ENCODE measurements at places on chromosomes 11 and 22.

- DNase-seq, result no peak
These were observed 508.7 kb upstream of the TENM4 start for GRCh38 chr11:79949574-79949973.

DNA sequence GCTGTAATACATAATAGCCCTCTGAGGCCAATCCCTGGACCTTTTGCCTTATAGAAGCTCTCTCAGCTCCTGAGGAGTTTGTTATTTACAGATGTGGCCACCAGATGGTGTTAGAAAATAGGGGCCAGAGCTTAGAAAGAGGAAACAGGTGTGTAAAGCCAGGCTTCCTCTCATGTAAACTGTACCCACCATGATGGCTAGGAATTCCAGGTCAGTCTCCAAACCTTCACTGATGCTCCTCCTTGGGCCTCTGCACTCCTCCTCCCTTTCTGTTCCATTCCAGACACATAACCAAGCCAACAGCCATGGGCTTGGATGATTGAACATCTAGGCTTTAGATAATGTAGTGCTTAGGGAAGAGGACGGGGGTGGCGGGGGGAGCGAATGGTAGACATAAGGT, 39.7 kb downstream of the USP35 start:
- peak; percentile 20 for DNase-seq

GRCh38 chr11:1057806-1058205, 16.9 kb upstream of the MUC2 start:
- DNase-seq, result no peak

DNA sequence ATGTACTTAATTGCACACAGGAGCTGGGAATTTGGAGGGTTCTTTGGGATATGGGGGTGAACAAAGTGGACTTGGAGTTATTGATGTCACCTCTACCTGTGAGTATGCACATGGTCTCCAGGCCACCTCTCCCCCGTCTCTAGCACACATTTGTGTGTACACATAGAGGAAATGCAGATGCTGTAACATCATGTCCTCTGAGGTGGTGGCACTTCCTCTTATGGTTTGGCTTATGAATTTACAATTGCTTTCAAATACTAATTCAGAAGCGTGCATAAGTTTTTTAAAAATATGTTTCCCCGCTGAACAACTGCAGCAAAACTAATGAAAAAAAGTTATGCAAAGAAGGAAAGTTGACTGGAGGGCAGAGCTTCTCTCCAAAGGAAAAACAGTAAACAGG, 152.0 kb upstream of the TENM4 start:
- DNase-seq, result no peak

DNA sequence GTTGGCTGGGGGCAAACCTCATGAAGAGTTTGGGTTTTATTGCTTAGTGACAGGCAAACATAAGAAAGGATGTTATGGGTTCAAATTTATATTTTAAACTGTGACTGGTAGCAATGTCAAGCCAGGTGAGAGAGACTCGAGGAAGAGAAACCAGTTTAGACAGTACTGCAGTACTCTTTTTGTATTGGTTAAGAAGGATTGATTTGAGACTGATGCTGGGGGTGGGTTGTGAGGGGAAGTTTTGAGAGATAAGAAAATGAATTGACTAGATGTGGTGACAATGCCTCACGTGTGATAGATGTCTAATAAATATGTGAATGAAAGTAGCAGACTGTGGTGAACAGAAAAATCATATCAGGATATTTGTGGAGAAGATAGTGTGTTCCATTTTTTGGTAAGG, 142.4 kb downstream of the DDX10 start:
- DNase-seq, result no peak

DNA sequence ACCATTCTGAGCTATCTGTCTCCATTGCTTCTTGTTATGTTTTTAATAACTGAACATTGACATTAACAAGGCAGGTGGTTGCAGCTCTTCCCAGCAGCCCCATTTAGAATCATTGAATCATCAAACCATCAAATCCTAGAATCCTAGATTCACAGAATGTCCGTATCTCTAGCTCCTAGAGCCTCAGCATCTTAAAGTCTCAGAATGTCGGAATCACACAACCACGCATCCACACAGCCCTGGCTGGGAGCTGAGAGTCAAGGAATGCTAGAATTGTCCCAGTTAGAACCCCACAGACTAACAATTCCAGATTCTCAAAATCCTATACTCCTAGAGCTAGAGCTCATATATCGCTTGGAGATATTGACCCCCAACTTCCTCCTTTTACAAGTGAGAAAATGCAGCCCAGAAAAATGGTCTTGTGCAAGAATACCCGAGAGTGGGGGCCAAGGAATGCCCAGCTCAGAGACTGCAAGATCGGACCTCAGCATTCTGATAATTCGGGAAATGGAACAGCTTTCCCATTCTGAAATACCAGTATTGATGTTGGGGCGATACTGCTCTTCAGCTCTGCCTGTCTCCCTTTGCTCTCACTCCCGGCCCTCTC, 38.8 kb downstream of the PDE2A start:
- no peak for DNase-seq

GRCh38 chr11:108984523-108984922, 319.7 kb downstream of the DDX10 start:
- no peak for DNase-seq

GRCh38 chr22:36332623-36333332, 55.0 kb downstream of the MYH9 start:
- no peak for DNase-seq

DNA sequence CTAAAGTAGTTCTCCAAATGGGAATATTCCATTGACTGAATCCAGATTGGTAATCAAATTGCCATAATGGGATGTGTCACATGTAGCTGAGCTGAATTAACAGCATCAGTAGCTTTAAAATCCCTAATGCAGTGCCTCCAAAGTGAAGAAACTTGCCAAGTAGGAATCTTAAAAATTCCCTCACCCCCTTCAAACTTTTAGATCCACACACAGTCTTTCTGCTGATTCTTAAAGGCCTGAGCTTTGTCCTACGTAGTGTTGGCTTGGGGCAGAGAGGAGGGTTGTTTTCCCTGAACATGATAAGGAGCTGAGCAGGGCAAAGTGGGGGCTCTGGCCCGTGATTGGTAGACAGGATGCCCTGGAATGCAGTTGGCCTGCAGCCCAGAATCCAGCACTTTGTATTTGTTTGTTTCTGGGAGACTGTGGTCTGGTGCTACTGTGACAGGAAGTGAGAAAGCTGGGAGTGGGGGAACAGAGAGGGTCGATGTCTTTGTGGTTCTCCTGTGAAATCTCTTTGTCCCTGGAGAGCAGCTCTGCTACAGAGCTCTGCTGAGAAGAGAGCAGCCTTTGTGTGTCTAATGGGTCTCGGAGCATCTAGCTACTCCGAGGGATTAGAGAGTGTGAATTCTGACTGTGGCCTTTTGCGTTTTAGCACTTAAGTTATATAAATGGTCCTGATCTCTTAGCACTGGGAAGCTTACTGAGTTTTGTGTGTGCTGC, 16.9 kb downstream of the CTNND1 start:
- peak; percentile 41 for DNase-seq

DNA sequence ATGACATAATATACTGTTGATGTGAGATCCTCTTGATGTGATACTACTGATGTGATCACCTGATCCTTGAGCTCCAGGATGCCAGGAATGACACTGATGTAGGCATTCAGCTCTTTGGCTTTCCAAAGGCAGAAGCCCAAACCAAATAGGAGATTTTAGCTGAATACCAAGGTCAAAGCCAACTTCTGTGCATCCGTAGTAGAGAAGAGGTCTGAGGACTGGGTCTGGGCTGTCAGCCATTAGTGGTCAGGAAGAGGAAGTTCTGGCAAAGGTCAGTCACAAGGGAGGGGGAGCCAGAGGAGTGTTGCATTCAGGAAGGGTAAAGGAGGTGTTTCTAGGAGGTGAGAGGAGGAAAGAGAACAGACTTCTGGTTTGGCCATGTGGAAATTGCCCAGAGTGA, 53.4 kb upstream of the PARVG start:
- no peak for DNase-seq

- DNase-seq, result no peak
These were observed 6.0 kb downstream of the GRK3 start for GRCh38 chr22:25570486-25570885.

DNA sequence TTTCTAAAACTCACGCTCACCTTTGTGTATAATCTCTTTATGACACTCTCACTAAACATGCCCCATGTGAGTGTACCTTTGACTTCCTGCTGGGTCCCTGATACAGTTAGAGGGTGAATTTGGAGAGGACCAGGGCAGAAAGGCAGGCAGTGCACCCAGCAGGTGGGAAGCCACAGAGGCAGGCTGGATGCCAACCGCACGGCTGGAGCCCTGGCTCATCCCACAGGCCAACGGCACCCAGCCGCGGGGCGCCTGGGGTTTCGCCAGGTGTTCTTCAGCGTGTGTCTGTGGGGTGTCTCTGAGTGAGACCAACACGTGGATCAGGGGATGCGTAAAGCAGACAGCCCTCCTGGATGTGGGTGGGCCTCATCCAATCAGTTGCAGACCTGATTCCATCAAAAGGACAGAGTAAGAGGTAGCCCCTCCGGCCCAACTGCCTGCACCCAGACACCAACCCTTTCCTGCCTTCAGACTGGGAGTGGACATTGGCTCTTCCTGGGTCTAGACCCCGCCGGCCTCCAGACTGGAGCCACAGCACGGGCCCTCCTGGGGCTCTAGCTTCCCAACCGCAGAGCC, 51.6 kb downstream of the DHCR7 start:
- DNase-seq, result no peak

Measured in NCI-H446 (cell line).